ENCODE measurements at places on chromosomes 3 and 15.

GRCh38 chr3:99170867-99171517 lies 269.5 kb upstream of the DCBLD2 start:
- no peak for DNase-seq

DNA sequence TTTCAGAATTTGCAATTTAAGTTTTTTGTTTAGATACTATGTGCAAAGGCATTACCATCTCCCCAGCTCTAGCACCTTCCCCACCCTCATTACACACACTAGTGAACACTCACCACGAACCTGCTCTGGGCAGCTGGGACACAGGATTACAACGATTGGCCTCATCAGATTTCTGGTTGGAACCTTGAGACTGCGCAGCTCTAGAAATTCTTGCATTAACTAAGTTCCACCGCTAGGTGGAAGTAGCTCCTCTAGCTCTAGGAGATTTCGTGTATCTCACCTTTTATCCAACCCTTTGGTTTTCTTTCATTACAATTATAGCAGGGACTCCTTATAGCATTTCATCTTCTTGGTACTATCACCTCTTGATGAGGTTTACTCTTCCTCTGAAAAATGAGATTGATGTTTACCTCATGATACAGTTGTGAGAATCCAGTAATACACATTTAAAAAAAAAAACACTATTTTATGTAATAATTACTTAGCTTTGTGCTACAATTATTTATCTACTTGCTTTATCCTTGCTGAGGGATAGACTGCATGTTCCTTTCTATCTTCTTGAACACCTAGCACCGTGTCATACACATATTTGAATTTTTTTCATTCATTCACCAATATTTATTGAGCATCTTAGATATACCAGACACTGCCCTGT lies 28.7 kb upstream of the PLOD2 start:
- no peak for DNase-seq

GRCh38 chr3:60552581-60552980 lies 698.7 kb downstream of the FHIT start:
- no peak for DNase-seq

GRCh38 chr3:192575879-192576506 lies 151.3 kb downstream of the FGF12 start:
- DNase-seq, result no peak

- DNase-seq, result no peak
These were observed 71.7 kb downstream of the CYP19A1 start for GRCh38 chr15:51266656-51267050.

DNA sequence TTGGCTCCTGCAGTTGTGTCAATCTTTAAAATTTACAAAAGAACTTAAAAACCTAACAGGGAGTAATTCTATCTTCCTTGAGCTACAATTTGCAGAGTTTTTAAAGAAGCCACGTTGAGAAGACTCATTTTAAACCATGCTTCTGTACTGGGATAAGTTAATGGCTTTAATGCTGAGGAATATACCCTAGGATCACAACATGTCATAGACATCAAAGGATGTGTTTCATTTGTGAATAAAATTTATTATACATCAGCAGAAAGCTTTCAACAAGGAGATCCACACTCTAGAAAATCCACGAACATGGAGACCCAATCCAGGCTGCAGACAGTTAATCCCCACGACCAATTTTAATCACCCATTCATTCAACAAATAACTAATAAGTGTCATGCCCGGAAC lies 297.2 kb downstream of the MAGI1 start:
- no peak for DNase-seq

- no peak for DNase-seq
These were observed 353.3 kb upstream of the SUCLG2 start for GRCh38 chr3:68007621-68008226.

- DNase-seq, result no peak
These were observed 400.3 kb downstream of the TBC1D5 start for GRCh38 chr3:17342119-17342518.

DNA sequence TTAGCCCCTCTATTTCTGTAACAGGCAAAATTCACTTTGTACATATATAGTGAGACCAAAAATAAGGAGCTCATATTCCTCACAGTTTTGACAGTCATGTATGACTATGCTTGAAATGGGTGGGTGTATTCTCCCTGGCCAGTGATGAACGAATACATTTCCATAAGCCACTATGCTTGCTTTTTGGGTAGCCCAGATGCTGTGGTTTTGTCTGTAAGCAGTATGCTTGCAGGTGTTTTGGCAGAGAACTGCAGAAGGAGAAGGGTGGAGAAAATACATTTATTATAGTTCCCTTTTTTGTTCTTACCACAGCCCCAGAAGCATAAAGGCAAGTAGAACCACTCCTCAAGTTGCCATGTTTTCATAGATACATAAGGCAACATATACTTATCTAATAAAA lies 131.2 kb downstream of the RBMS3 start:
- DNase-seq, result no peak

DNA sequence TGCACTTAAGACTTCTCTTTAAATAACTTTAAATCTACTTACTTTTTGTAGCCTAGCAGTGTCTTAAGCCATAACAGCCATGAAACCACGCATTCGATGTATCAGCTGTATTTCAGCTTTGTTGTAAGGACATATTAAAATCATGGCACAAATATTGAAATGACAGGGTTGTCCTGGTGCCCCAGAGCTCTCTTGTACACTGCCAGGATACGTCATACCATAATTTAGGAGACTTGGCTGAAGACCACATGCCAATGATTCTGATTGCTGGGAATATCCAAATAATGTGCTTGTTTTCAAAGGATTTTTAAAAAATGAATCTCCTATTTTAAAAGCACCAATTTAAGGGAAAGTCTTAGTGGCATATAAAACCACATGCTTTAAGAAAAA lies 265.4 kb downstream of the SLCO3A1 start:
- no peak for DNase-seq

DNA sequence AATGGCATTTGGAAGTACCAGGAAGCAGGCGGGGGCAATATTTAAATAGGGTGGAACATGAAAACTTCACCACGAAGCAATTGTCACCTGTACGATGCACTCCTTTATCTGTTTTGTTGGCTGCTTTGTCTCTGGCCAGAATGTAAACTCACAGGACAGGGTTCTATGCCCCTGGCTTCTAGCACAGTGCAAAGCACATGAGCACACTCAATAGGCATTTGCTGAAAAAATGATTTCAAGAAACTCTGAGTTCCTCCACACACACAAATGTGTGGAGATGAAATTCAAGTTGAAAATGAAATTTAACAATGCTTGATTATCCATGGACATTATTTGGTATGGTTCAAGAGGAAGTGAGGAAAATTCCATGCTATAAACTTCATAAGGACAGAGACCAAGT lies 229.6 kb upstream of the FEZF2 start:
- no peak for DNase-seq

DNA sequence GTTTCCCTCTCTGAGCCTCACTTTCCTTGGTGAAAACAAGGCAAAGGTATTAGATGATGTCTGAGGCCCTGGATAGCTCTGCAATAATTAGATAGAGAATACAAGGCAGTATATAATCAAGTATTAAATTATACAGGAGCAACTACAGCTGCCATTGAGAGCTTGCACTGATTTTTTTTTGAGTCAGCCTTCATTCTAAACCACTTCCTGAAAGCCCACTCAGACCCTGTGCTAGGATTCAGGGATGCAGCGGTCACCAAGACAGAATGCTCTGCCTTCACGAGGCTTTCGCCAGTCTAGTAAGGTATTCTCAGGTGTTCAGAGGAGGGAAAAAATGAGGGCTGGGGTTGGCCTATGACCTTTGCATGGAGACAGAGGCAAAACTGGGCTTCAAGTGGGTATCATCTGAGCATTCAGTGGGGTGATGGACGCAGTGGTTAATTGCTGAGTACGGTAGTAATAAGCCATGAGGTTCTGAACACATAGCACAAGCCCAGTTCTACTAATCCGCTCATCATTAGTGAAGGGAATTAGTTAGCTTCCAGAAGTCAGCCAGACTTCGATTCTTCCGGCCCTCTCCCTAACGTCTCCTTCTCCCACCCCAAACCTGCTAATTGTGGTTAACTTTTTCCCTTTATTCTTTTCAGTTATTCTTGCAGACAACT lies 3.6 kb downstream of the VGLL4 start:
- no peak for DNase-seq

- no peak for DNase-seq
These were observed 34.8 kb upstream of the PFN2 start for GRCh38 chr3:150005243-150006112.

All from right atrium auricular region (tissue), 2 donors.